ENCODE measurements at places on chromosomes 6 and 20.

GRCh38 chr6:136886091-136886490 lies 36.0 kb upstream of the SLC35D3 start:
- DNase-seq: no peak

DNA sequence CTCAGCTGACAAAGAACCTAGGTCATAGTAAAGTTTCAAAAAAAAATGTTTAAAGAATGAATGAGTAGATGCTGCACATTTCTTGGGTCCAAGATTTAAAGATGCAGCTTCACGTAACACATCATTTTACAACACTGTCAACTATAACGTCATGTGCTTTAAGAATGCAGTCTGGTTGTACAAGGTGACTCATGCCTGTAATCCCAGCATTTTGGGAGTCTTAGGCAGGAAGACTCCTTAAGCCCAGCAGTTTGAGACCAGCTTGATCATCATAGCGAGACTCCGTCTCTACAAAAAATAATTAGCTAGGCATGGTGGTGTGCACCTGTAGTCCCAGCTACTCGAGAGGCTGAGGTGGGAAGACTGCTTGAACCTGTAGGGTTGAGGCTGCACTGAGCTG lies 21.9 kb downstream of the SLC17A5 start:
- peak; percentile 24 for DNase-seq

GRCh38 chr20:22966787-22967464 lies 68.2 kb upstream of the SSTR4 start:
- no peak for DNase-seq

DNA sequence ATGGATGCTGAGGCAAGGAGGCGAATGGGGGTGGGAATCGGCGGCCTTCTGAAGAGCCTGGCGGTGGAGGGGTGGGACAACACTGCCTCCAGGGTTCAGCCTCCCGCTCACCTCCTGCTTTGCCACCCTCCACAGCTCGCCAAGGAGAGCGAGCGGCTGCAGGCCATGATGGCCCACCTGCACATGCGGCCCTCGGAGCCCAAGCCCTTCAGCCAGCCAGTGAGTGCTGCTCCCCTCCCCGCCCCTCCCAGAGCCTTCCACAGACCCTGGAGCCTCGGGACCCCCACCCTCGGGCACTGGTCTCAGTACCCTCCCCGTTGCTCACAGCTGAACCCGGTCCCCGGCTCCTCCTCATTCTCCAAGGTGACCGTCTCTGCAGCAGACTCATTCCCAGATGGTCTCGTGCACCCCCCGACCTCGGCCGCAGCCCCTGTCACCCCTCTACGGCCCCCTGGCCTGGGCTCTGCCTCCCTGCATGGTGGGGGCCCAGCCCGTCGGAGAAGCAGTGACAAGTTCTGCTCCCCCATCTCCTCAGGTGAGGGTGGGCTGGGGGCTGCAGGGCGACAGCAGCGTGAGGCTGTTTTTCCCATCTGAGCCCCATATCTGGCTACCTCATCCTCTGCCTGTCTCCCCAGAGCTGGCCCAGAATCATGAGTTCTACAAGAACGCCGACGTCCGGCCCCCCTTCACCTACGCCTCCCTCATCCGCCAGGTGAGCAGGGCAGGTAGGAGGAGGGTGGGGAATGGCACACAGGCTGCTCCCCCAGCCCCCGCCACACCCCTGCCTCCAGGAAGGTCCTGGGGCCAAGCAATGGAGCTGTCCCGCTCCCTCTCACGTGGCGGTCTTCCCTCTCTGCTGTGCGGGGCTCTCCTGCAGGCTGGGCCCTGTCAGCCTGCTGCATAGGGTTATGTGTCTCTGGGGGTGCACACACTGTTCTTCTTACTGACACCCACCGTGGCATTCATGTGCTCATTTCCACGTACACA lies 43.7 kb downstream of the FOXP4 start:
- no peak for DNase-seq

- DNase-seq: peak; percentile 15
Measured at GRCh38 chr20:48329676-48330664, 497.8 kb downstream of the PREX1 start.

DNA sequence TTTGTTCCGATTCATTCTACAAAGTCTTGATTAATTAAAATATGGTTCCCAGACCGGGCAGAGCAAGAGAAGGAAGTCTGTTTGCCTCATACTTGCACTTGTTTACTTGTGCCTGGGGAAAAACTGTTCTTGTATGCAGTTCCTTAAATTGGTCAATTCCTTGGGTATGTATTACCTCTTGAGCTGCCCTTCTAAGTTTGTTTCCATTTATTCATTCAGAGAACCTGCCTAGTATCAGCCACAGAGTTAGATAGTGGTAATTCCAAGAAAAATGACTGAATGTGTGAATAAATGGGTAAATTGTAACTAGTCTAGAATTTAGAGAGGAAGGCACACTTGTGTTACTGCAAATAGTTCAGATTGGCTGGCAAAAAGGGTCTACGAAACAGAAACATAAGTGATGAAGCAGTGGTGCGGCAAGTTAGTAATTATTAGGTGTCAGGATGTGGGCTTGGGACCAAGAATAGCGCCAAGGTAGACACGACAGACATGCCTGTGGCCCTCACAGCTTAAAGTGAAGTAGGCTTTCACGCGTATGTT lies 525 bp upstream of the MAK start:
- no peak for DNase-seq

GRCh38 chr6:116087437-116088027 lies 13.1 kb upstream of the NT5DC1 start:
- peak; percentile 42 for DNase-seq

DNA sequence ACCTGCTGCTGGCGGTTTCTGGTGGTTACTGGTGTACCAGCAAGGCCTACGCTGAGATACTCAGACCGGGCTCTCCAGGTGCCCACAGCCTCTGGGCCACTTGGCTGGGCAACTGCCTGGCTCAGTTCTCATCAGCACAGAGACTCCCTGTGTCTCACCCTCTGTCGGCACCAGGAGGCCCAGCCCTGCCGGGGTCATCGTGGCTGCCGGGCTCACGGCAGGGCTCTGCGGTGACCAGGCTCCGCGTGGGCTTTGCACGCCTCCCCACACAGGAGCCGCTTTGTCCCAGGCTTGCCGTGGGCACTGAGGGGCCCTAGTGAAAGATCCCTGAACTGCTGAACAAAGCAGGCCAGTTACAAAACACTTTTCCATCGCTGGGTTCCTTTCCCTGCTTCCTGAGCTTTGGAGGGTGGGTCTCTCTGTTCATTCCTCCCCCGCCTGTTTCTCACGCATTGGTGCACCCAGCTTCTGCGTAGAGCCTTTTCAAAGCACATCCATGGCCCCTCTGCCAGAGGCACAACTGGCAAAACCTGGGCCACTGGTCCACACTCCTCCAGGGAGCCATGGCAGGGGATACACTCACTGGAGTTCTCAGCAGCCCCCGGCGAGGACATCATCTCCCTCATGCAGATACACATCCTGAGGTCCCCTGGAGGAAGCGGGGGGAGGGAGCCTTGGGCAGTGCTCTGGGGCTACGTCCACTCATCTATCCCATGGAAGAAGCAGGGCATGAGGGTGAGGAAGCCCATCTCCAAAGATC lies 117.0 kb downstream of the NFATC2 start:
- no peak for DNase-seq

GRCh38 chr20:30593572-30593971 lies 663.9 kb upstream of the DEFB115 start:
- no peak for DNase-seq

GRCh38 chr20:5160882-5161281 lies 34.1 kb downstream of the CDS2 start:
- DNase-seq: peak; percentile 19

GRCh38 chr6:98627129-98627775 lies 207.1 kb upstream of the POU3F2 start:
- DNase-seq: no peak

- DNase-seq: no peak
Measured at GRCh38 chr6:111201764-111202163, 114.5 kb downstream of the SLC16A10 start.

DNA sequence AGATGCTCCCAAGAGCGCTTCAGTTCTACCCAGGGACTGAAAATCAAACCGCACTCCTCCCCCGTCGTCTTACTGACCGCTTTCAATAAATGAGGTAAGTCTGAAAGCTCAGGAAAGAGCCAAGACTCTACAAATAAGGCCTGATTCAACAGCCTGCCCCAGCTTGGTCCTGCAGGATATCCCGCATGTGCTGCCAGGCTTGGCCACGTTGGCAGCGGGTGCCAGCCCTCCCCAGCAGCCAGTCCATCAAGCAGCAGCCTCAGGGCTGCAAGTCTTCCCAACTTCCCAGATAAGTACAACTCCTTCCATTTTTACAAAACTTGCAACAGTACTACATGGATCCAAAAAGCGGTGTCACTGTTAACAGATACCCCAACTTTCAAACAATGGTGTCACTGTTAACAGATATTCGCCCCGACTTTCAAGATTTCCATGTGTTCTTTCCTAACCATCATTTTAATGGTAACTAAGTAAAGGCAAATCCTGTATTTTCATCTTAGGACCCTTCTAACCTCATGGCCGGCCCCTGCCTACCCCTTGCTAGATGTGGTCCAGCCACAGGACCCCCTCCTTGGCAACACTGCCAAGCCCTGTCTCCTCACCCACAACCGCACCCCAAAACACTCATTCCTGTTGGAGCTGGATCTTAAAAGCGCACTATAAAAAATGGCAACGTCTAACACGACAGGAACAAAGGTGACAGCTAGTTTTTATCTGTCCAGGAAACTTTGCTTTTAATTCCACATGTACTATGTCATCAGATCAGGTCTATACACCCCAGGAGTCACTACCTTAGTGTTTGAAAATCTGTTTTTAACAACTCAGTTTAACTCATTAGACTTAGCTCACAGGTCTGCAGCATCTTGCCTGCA lies 28.0 kb downstream of the DIDO1 start:
- DNase-seq: no peak

DNA sequence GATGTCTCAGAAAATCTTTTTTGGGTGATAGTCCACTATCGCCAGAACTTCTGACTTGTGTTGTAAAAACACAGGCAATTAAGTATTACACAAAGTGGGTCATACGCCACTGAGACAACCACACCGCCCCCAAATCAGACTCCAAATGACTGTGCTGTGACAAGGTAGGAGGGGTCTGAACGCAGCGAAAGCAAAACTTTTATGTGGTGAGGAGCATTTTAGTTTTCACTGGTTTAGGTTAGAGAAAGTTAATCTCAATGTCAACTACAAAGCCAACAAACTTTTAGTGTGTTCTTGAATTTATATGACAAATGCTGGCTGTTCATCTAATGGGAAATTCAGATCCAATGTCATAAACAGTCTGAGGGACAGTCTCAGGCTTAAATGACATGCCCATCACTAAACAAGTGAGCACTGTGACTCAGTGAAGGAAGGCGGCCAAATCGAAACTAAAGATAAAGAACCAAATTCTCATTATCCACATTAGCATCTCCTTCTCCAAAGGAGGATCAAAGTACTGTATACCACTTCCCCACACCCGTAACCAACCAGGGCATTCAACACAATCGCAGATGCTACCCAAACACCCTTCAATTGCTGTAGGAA lies 186.7 kb downstream of the GJA10 start:
- DNase-seq: no peak

DNA sequence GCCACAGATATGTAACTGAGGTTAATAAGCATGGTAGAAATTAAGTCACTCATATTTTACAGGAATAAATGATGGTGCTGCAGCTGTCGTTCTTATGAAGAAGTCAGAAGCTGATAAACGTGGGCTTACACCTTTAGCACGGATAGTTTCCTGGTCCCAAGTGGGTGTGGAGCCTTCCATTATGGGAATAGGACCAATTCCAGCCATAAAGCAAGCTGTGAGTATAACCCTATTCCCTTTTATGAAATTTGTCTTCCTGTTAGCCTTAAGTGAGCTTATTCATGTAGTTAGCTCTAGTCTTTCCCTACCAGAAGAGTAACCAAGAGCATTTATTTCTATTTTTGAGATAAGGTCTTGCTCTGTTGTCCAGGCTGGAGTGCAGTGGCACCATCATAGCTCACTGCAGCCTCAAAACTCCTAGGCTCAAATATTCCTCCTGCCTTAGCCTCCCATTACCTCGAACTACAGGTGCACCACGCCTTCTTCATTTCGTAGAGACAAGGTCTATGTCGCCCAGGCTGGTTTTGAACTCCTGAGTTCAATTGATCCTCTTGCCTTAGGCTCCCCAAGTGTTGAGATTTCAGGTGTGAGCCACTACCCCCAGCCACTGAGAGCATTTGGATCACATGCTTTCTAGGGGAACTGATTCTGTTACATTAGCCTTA lies 12.0 kb downstream of the TCP1 start:
- no peak for DNase-seq

DNA sequence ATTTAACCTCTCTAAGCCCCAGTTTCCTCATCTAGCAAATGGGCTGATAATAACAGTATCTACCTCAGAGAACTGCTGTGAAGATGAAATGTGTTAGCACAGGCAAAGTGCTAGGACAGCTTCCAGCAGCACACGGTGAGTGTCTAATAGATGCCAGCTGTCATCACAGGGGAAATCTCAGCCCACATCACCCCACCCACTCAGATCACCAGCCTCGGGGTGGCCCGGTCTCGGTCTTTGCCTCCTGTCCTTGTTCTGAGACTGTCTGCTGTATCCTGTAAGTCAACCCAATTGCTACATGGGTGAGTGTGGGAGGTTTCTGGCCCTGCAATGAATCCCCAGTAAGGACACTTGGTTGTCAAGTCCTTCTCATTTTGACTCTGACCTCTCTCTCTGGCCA lies 99.5 kb upstream of the ZNFX1 start:
- DNase-seq: no peak

DNA sequence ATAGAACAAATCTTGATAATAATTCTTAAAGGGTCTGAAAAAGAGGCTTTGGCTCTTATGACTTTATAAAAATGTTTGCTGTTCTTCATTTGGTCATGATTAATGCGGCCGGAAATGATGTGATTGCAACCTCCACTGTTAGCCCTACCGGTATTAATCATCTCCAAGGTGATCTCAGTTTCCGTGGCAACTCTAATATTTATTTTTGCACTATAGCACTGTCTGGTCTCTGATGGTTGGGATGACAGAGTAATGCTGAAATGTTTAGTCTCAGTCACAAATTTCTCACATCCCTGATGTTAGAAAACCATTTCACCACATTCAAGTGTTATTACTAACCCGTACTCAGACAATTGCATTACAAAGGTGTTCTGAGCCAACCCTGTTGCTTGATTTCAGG lies 87.4 kb downstream of the TMEM200A start:
- DNase-seq: peak; percentile 82

DNA sequence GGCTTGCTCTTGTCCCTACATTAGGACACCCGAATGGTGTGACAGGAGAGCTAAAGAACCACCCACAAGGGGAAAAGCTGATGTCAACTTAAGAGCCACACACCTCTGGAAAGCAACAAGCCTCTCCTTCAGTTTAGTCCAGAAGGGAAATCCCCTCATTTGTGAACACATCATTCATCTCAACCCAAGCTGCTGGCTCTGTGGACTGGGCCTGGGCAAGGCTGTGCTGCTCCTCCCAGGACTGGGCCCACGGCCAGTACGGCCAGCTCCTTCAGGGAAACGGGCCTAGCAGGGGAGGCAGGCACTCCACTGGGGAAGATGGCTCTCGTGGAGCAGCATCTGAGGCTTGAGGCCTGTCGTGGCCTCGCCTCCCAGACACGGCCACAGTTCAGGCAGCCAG lies 12.8 kb upstream of the SLC4A11 start:
- peak; percentile 44 for DNase-seq

- peak; percentile 63 for DNase-seq
Measured at GRCh38 chr6:135522965-135523692, 25.6 kb upstream of the AHI1 start.

GRCh38 chr20:8074931-8075330 lies 55.4 kb upstream of the TMX4 start:
- DNase-seq: peak; percentile 34

GRCh38 chr20:50676858-50677257 lies 14.5 kb downstream of the RIPOR3 start:
- no peak for DNase-seq
